ENCODE measurements at places on chromosomes 5 and 9.

- no peak for DNase-seq
- peak overlapping the region; percentile 71 for H3K27ac ChIP-seq
- H3K4me3 ChIP-seq: peak overlapping the region; percentile 55
- peaks cover 9% of the 10 kb centered on the region for H3K36me3 ChIP-seq
Observed at GRCh38 chr5:139635606-139636206, 12.4 kb upstream of the CXXC5 start.

DNA sequence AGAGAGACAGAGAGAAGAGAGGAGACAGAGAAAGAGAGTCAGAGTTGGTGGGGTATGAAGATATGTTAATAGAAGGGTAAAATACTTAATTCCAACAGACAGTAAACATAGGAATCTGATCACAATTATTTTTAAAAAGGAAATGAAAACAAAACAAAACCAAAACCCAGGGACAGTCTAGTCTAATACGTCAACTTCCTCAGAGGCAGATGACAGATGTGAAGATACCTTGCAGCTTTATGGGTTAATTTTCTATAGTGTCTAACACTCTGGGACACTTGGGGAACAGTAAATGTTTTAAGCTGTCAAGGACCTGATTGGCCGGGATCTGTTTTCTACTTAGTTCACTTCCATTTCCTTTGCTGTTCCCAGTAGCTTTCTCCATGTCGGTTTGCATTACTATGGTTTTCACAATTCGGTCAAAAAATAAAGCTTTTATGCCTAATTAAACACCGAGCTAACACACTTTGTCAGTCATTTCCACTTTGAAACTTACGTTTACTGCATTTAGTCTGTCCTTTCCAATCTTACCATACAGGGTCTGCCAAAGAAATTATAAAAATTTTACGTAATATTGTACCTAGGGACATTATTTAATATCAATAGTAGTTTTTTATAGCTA is 216.5 kb downstream of the MCTP1 start:
- no peak overlapping the region for H3K4me3 ChIP-seq
- no peak overlapping the region for H3K27ac ChIP-seq
- H3K4me1 ChIP-seq: peaks cover 6% of the 10 kb centered on the region
- no peaks in the 10 kb centered on the region for H3K36me3 ChIP-seq

- H3K4me3 ChIP-seq: no peak overlapping the region
- DNase-seq: no peak
- no peak overlapping the region for H3K27ac ChIP-seq
- peaks cover 3% of the 10 kb centered on the region for H3K27me3 ChIP-seq
Observed at GRCh38 chr9:124855944-124856765, 2.9 kb downstream of the WDR38 start.

GRCh38 chr5:106380736-106381135 is 1290.0 kb downstream of the EFNA5 start:
- H3K27me3 ChIP-seq: no peaks in the 10 kb centered on the region
- H3K4me3 ChIP-seq: no peak overlapping the region
- no peak for DNase-seq
- no peak overlapping the region for H3K27ac ChIP-seq

DNA sequence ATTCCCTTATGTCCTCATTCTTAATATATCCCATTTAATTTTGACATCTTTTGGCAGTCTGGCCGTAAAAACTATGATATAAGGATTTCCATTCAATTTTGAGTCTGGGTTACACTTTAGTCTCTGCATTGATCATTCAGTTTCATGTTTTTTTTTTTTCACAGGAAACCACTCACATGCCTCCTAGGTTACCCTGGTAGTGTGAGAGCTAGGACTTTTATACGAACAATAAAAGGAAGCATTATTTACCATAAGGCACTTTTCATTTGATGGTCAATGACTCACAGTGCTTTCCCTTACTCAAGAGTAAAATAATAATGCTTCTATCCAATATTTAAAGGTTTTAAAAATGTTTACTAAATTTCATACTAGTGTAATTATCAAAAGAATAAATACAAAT is 16.4 kb upstream of the DMAC1 start:
- H3K4me1 ChIP-seq: no peaks in the 10 kb centered on the region
- H3K36me3 ChIP-seq: no peaks in the 10 kb centered on the region
- H3K27me3 ChIP-seq: peaks cover 5% of the 10 kb centered on the region
- H3K4me3 ChIP-seq: no peak overlapping the region
- H3K27ac ChIP-seq: no peak overlapping the region

GRCh38 chr9:97527626-97528528 is 26.4 kb downstream of the TMOD1 start:
- H3K27ac ChIP-seq: no peak overlapping the region
- H3K27me3 ChIP-seq: peaks cover 4% of the 10 kb centered on the region
- H3K36me3 ChIP-seq: no peaks in the 10 kb centered on the region
- no peak overlapping the region for H3K4me3 ChIP-seq
- peaks cover 11% of the 10 kb centered on the region for H3K4me1 ChIP-seq

- H3K4me3 ChIP-seq: no peak overlapping the region
- DNase-seq: no peak
- H3K36me3 ChIP-seq: no peaks in the 10 kb centered on the region
- no peak overlapping the region for H3K27ac ChIP-seq
Observed at GRCh38 chr5:60077292-60077691, 183.8 kb upstream of the PDE4D start.

- DNase-seq: no peak
- no peaks in the 10 kb centered on the region for H3K27me3 ChIP-seq
- H3K36me3 ChIP-seq: no peaks in the 10 kb centered on the region
- no peaks in the 10 kb centered on the region for H3K4me1 ChIP-seq
- H3K4me3 ChIP-seq: no peak overlapping the region
Observed at GRCh38 chr9:136679431-136679941, 7.8 kb downstream of the AGPAT2 start.

- peaks cover 8% of the 10 kb centered on the region for H3K27me3 ChIP-seq
- no peaks in the 10 kb centered on the region for H3K4me1 ChIP-seq
- DNase-seq: no peak
- no peak overlapping the region for H3K27ac ChIP-seq
Observed at GRCh38 chr9:130421802-130422276, 22.9 kb upstream of the ASS1 start.

All from activated T-helper 1 cell treated with anti-CD3 and anti-CD28 coated beads, Interleukin-12 subunit alpha, Interleukin-12 subunit beta, Interleukin-2, Interleukin-4 antibody, amounts not matched to agents 30 ng/mL and 10 ng/mL and 1 ng/mL, durations not matched to agents 14 hours and 24 hours and 36 hours (primary cell).